ENCODE measurements at places on chromosomes 11 and 22. TPM values are rescaled to one million over a fixed set of nuclear protein-coding genes. Genes with fewer than 3 reads are reported as not detected.

The PNPLA5 gene
- polyA plus RNA-seq, result 0.11 TPM

The CBLIF gene
- polyA plus RNA-seq, result 45.2 TPM

GRCh38 chr22:29204455-29205183 is 1.1 kb upstream of the EMID1 start:
- DNase-seq, result no peak

DNA sequence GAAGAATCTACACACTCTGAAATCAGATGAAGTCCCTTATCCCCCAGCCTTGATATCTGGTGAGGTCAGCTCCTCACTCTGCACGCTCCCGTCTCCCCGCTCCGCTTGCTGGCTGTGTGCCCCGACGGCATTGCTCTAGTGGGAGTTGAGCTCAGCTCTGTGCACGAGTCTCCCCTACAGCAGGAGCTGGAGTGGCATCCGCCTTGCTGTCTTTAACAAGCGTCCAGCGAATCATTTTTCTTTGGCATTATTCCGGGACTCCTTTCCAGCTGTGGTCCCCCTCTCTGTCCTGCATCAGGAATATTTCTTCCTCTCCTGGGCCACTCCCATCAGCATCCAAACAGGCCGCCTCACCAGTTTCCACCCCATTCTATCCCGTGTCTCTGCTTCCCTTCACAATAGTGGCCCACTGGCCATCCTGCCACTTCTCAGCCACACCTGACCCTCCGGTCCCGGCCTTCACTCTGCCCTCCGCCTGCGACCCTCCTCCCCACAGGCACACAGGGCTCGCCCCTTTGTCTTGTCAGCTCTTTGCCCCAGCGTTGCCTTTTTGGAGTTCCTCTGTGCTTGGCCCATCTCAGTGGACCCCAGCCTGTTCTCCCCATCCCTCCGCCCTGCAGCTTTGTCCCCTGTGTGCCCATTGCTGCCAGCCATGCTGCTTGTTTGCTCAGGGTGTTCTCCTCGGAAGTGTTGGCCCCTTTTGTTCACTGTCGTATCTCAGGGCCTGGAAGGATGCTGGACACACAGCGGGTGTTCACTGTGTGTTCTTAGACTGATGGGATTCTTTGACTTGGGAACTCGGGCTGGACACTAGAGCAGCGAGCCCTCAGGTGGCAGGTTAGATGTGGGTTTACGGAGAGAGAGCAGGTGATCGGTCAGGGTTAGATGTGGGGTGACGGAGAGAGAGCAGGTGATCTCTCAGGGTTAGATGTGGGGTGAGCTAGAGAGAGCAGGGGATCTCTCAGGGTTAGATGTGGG is 441.8 kb downstream of the TBC1D22A start:
- DNase-seq, result no peak

- DNase-seq, result peak; percentile 7
Observed at GRCh38 chr11:83256602-83257340, 29.4 kb downstream of the CCDC90B start.

DNA sequence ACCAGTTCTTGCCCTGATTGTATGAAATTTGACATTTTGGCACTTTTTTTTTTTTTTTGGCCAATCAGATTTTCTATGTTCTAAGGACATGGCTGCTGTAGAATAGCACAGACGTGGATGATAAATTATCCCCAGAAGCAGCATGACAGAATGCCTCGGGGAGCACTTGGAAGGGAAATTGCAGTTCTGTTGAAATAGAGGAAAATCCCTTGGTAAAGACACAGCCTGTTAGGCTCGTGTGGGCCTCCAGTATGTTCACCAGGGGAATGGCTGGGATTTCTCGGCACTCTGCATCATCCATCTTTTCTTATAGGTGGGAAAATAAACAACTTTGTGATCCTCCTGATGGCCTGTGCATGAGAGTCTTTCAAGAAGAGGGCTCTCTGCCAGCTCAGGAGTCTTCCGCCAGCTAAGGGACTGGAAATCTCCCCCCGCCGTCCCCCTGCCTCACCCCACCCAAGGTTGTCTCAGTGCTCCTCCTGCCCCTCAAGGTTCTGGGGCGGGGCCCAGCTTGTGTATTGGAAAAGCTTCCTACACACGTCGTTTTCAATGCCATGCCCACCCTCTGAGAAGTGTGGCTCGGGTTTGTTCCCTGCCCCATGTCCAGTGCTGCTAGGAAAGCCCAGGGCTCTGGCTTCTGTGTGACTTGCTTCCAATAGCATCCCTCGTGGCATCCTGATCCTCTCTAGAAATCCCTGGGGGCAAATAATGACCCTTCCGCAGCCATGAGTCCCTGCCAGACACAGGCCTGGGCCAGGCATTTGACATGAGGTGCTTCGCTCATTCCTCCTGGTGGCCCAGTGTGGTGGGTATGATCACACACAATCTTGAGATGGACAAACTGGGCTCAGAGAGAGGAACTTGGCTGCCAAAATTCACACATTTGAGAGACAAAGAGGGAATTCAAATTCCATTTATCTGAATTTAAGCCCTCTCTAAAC is 70.6 kb upstream of the ATXN10 start:
- DNase-seq, result no peak

- no peak for DNase-seq
Observed at GRCh38 chr22:48238966-48239365, 1476.5 kb downstream of the TBC1D22A start.

The BARX2 gene
- 0.77 TPM for polyA plus RNA-seq

DNA sequence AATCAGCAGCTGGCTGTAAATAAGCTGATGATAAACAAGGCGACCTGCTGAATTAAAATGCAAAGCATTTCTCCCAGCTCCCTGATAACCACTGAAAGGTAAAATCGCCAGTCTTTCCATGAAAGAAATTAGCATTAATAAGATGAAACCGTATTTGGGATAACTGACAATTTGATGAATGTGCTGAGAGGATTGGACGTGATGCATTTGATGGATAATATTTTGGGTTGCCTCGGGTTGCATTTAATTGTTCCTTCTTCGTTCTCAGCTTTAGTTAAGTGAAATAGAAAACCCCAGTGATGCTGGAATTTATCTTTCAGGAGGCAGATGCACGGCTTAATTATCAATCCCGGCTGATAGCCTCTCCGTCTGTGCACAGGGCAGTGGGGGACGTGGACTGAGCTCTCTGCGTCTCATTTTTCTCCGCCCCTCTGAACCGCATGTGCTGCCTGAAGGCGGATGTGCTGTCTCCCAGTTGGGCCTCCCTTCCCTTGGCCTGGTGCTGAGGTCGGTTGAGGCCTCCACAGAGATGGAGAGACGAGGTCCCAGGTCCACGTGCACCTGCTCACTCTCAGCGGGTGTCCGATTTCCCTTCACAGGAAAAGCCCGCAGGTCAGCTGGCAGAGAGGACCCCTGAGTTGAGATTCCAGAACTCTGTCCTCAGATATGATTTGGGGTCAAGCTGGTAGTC is 846.2 kb downstream of the BRD1 start:
- no peak for DNase-seq

- DNase-seq, result no peak
Observed at GRCh38 chr11:76005756-76006155, 190.7 kb downstream of the UVRAG start.

DNA sequence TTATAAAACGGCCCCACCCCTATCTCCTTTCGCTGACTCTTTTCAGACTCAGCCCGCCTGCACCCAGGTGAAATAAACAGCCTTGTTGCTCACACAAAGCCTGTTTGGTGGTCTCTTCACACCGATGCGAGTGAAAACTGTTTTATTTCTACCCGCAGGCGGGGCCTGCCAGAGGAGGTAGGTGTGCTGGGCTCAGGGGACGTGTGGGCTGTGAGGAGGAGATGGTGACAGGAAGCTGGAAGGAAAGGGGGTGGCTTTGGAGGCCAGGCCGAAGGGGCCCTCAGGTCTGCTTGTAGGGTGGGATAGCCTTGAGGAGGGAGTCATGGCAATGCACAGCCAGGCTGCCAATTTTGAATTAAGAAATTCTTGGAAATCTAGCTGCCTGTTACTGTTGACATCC is 21.3 kb upstream of the KRTAP5-7 start:
- no peak for DNase-seq

- DNase-seq, result peak; percentile 65
Observed at GRCh38 chr11:2194877-2195755, 23.5 kb upstream of the TH start.

The PRRG4 gene
- 3.0 TPM for polyA plus RNA-seq

GRCh38 chr11:116515664-116516184 is 257.1 kb downstream of the BUD13 start:
- no peak for DNase-seq

- peak; percentile 50 for DNase-seq
Observed at GRCh38 chr11:63536669-63537292, at the start of gene PLAAT4. Gene PLAAT4 (plus strand): TSS chr11:63536808. CDS start chr11:63536869, 61 bp downstream.
